ENCODE measurements at places on chromosomes 3 and 15.

DNA sequence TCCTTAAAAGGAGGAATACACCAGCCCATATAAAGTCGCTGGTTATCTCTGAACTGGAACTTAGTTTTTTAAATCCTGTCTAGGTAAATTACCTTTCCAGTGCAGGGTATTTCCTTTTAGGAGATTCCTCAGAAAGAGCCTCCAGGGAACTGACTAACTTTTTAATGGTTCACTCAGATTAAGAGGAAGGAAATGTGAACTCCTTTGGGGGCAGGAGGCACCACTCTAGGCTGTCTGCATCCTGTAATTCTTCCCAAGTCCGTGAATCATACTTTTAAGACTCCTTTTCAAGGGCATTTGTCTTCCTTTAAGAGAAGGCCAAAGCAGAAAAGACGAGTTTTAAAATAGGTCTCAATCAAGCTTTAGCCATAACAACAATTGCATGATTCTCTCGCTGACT is 871.2 kb upstream of the NR2F2 start:
- no peak for DNase-seq

DNA sequence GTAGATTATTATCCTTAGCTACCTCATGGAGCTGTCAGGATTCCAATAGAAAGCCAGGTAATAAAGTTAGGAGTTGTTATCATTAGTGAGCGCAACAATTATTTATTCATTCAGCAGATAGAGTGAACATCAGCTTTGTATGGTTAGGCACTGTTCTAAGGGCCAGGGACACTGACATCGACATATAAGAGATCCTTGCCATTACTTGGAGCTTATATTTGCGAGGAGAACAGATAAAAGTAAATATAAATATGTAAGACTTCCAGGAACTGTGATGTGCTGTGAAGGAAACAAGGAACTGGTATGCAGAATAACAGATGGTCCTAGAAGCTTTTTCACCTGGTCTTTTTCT is 473 bp downstream of the LSM3 start:
- DNase-seq = no peak

DNA sequence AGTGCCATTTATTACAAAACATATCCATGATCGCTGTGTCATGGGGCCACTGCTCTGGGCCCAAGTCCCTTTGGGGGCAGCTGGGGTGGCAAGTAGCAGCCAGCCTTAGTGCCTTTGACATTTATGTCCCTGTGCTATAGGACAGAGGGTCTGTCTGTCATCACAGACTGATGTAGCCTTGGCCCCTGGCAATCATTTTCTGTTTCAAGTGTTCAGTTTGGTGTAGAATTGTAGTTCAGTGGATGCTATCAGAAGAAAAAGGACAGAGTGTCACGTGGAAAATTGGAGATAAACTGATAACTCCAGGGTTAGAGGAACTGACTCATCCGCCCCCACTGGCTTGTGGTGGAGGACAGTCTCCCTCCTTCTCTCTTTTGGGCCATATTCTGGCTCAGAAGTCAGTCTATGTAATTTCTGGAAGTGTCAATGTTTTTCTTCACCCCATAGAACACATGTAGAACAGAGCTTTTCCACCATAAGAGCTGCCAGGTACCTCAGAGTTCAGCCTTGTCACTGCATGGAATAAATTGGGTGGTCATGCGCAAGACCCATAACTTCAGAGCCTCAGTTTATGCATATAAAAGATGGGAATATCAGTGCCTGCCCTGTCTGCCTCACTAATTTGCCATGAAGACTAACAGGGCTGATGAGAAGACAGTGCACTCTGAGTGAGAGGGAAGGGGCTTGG is 4.5 kb upstream of the MRPS22 start:
- DNase-seq = no peak

DNA sequence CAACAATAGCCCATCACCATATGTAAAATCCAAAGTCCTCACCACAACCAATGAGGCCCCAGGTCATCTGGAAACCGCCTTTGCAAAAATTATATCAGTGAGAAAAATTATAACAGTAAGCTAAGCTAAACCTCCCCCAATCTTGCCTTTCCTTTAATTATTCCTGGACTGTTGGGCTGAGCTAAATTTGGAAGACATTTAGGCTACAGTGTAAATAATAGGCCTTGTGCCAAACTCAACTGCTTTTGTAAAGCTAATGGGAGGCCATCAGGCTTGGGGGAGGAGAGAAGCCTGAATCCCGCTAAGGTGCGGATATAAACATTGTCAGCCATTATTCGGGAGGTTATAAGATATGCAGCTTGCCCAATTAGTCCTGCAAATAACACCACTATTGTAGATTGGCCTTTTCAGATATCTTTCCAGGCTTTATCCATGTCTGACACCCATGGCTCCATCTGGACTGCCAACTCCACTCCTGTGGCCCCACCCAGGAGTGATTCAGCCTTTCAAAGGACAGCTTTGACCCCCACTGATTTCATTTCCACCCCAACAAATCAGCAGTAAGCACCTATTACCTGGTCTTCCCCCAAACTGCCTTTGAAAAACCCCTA is 53.0 kb upstream of the CA12 start:
- no peak for DNase-seq

DNA sequence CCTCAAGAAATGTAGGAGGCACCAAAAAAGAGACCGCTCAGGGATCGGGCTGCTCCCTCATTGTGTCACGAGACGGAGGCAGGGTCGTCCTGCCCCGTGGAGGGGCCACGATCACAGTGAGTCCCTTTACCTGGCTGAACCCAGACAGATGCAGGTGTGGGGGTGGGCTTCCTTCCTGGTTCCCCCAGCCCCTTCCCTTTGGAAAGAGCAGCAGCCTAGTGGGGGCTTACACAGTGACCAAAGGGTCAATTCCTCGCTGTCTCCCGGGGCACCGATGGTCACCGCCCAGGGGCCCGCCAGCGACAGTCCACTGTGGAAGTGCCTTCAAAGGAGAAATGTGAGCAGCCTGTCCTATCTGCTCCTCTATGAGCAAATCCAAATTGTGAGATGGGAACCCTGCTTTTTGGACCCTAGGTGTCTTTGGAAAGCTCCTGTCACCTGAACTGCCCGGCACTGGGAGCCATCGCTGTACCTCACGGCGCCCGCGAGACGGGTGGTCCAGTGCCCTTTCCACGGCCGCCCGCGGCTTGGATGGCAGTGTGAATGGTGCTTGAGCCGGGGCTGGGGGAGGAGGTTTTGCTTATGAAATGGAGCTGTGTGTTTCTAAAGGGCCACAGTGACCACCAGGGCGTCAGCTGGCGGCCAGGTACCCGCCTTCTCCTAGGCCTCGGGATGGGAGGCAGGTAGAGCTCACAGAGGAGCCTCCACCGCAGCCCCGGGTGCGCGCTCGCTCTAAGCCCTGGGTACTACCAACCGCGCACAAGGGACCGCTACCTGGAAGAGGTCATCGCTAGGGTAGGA is 155.7 kb downstream of the KLF13 start:
- no peak for DNase-seq

DNA sequence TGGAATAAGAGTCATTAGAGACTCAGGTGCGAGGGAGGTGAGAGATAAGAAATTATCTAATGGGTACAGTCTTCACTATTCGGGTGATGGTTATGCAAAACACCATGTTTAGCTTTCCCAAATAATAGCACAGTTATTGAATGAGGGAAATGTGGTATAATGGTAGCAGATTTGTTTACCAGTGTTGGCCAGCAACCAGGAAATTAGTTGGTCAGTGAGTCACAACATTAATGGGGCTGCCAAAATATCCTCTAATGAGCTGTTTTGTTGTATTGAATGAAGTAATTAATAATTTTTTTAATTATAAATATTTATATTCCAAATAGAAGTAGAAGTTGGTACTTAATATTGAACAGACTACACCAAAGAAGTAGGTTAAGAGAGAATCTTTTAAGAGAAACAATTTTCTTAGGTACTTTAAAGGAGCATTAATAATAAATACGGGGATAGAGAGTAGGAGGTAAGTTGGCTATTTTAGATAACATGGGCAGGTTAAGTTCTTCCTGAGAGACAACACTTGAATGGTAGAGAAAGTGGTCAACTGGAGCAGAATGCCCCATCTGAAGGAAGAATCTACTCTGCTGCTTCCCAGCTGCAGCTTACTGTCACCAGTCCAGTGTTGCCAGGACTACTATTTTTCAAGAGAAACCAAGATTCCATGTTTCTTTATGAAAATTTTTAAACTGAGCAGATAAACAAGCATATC is 218.8 kb downstream of the UBE2E2 start:
- DNase-seq = no peak

- DNase-seq = no peak
Observed at GRCh38 chr3:61250784-61251173, 473 bp downstream of the FHIT start.

DNA sequence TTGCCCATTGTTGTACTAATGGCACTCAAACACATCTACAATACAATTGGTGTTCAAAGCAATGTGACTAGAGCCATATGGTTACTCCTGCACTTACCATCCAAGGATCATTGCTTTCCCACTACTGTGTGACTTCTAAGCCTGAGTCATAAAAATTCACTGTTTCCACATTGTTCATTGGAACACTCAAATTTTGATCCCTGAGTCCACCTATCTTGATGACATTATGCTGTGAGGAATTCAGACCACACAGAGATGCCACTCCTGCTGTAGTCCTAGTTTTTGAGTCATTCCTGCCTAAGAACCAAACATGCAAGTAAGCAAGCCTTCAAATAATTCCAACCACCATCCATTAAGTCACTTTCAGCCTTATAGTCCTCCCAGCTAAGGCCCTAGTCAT is 176.2 kb downstream of the EFHB start:
- DNase-seq = no peak

DNA sequence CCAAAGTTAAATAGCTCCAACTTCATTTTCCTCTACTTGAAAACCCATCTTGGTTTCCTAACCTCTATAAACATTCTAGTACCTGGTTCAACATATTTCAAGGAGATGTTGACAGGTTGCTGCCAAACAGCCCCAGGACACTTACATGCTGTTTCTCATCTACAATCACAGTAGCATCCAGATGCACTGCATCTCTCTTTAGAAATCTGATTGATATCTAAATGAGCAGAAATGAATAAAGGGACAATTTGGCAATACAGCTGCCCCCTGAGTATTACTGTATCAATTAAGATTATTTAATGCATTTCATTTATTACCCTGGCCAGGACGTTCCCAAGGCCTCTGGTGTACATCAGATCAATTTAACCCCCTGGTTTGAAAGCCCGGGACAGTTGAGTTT is 74.0 kb downstream of the SSR3 start:
- no peak for DNase-seq

- no peak for DNase-seq
Observed at GRCh38 chr3:188488801-188489200, 334.8 kb downstream of the LPP start.

DNA sequence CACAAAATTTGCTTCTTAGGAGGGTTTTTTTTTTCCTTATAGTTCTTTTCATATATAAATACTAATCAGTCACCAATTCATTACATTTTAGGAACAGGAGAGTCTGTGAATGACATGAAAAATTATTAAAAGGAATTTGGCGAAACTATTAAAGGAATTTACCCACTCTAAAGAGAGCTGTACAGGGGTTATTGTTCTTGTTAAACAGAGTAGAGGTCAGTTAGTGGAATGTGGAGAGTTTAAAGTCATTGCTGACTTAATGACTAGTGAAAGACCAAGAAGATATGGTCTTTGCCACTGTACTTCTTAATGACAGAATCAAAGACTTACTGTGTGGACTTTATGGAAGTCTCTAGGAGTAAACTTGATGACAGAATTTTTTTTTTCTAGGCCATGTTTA is 333.6 kb upstream of the C2CD4B start:
- DNase-seq = no peak

- no peak for DNase-seq
Observed at GRCh38 chr15:33656168-33656567, 312.1 kb upstream of the CHRM5 start.

GRCh38 chr3:134644731-134645514 is 5.9 kb downstream of the KY start:
- no peak for DNase-seq

DNA sequence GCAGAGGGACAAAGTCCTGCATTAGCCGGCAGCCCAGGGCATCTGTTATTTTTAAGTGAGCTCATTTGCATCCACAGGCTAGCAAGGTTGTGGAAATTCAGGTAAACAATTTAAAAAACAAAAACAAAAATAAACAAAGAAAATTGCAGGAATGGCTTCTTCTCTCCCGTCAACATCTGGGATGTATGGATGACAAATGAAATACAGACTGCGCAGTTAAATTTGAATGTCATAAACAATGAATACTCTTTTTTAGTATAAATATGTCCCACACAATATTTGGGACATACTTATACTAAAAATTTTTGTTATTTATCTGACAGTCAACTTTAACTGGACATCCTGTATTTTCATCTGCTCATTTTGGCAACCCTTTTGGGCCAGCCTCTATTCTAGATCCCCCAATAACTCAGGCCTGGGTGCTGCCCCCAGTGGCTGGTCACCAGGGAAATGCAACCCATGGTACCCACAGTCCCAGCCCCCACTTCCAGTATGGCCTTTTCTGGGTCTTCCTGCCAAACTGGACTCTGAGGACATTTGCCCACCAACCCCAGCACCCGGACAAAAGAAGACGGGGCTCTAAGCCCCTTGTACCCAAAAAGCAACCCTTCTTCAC is 12.7 kb downstream of the GRM2 start:
- no peak for DNase-seq

GRCh38 chr3:67294341-67294740 is 296.2 kb downstream of the KBTBD8 start:
- no peak for DNase-seq

- DNase-seq = peak; percentile 55
Observed at GRCh38 chr15:45187894-45188830, at the start of gene SHF. SHF (minus strand) TSS chr15:45187966; CDS start chr15:45187951, 15 bp downstream.

DNA sequence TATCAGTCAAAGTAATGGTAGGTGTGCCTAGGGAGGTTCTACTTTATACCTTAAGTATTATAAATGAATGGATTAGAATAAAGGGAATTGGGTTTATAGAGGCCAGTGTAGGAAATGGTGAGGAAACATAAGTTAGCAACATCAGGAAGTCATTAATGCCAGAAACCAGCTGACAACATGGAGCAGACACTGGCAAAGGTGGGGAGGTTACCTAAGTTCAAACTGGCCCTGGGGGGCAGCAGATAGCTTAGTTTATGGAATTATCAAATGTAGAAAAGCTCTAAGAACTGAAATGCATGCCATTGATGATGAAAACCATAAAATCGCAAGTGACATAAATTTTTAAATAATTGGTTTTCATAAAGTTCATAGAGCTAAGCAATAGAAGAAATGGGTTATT is 498.6 kb downstream of the NAALADL2 start:
- no peak for DNase-seq

- no peak for DNase-seq
Observed at GRCh38 chr3:65035246-65035645, 347.4 kb upstream of the ADAMTS9 start.

Data from activated B cell treated with CpG ODN at 0.5 μM for 24 hours (primary cell).